OCI-M1 (cell line): ENCODE measurements at places on chromosomes 13 and 19.
A peak's percentile ranks its signal among the peaks of the same experiment; 100 is the strongest.

- no peak for DNase-seq
Observed at GRCh38 chr13:41408746-41409145, 48.6 kb upstream of the RGCC start.

- DNase-seq: no peak
Observed at GRCh38 chr13:100976993-100977392, 302.4 kb upstream of the TMTC4 start.

DNA sequence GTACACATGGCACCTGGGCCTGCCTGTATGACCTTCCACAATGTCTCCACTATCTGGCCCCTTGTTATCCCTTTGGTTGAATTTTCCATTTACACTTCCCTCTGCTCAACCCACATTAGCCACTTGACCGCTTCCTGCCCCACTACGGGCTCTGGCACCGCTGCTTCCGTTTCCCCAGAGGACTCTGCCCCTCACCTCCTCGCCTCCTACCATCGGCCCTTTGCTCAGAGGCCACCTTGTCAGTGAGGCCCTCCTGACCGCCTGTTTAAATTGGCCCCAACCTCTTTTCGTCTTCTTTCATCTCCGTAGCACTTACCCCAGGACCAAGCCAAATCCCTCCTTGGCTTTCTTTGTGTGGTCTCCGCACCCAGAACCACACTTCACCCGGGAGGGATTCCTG is 47.4 kb downstream of the SOX1 start:
- no peak for DNase-seq

DNA sequence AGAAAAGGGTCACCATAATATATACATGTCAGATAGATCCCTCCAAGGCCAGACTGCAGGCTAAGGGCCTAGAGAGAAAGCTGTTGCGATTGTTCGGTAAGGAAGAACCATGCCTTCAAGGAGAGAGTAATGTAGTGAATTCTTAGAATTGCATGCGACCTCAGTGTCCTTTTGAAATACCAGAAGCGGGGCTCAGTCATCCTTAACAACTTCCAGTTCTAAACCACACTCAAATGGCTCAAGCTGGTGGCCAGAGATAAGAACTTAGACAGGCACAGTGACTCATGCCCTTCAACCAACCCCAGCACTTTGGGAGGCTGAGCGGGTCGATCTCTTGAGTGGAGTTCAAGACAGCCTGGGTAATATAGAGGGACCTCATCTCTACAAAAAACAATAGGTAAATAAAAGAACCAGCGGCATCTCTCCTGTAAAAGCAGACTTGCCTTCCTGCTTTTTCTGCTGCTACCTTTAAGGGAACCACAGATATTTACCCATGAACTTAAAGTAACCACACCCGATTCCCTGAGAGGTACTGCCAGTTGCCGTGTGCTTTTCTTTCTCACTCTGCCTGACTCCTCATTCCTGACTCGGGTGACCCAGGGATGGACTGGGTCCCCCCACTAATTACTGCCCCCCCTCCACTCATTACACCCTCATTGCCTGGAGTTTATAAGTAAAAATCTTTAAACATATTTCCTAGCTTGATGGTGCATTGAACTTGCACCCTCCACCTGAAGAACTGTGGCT is 15.4 kb upstream of the SIGLEC6 start:
- peak; percentile 100 for DNase-seq

GRCh38 chr13:70788074-70788473 is 679.8 kb upstream of the KLHL1 start:
- peak; percentile 12 for DNase-seq

- DNase-seq: no peak
Observed at GRCh38 chr13:79141082-79141481, 265.0 kb downstream of the RBM26 start.

GRCh38 chr19:39996218-39996810 is 546 bp upstream of the ZNF546 start:
- peak; percentile 73 for DNase-seq

DNA sequence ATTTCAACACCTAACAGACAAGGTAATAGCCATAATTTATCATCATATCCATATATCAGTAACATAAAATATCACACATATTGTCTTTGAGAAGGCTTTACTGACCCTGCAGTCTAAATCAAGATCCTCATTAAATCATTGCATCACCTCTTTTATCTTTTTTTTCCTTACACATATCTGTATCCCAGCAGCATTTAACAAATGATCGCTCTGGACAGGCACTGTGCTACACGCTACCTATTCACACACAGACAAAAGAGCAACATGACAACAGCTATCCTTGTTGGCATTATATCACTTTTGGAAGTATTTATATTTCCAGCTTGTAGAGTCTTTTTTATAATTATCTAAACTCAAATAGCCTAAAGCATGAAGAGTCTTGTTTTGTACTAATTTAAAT is 73.3 kb upstream of the NBEA start:
- no peak for DNase-seq

DNA sequence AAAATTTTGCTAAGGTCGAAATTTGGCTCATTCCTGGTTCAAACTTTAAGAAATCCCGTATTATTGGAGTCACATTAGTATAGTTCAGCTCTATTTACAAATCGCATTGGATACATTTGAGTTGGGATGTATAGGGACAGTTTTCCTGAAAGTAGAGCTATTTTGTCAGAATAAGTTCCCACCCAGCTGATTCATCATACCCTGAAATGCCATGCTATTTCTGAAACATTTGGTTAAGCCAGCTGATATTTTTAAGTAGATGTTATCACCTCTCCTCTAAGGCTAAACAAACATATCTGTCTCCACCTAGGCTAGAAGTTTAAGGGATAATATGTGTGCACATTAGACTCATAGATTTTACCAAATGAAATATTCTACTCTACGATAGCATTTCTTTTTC is 226.2 kb upstream of the ARGLU1 start:
- DNase-seq: no peak

DNA sequence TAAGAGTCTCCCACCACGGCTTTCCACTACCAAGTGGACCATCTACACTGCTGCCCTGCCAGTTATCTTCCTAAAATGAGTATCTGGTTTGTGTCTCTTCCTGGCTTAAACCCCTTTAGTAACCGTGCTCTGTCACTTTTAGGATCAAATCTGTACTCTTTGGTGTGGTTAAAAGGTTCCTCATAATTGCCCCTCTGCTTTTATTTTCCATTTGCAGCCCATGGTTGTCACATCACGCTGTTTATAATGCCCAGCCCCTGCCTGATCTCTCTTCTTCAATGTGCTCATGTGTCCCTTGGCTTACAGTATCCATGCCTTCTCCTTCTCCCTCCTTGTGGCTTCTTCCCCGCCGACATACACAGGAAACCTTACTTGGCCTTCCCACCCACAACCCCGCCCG is 100.1 kb downstream of the DGKH start:
- peak; percentile 32 for DNase-seq

GRCh38 chr13:27857282-27857681 is 62.5 kb upstream of the PDX1 start:
- DNase-seq: no peak

- peak; percentile 100 for DNase-seq
Observed at GRCh38 chr19:14117668-14118164, at the start of gene PRKACA. Gene PRKACA (minus strand): TSS chr19:14117762. CDS start chr19:14117547, 215 bp downstream.

DNA sequence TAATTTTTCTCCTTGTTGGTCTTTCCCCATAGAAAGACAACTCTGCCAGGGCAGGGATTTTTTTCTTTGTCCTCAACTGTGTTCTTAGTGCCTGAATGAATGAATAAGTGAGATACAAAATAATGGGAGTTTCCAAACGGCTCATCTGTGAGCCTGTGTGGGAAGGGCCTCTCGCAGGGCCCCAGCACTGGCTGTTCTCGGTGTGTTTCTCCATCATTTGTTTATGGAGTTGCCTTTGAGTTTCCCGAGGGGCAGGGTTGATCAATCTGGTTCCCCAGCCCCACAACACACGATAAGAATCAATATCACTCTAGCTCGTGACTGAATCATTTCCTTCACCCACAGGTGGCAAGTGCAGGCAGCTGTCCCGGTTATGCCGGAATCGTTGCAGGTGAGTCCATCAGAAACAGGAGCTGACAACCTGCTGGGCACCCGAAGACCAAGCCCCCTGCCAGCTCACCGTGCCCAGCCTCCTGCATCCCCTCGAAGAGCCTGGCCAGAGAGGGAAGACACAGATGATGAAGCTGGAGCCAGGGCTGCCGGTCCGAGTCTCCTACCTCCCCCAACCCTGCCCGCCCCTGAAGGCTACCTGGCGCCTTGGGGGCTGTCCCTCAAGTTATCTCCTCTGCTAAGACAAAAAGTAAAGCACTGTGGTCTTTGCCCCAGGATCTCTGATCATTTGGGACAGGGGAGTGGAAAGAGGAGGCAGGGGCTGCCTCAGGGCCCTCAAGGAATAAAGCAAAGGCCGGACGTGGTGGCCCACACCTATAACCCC is 14.9 kb downstream of the FXYD5 start:
- DNase-seq: no peak

- no peak for DNase-seq
Observed at GRCh38 chr13:28548872-28549271, 53.9 kb upstream of the FLT1 start.

- DNase-seq: no peak
Observed at GRCh38 chr13:98199480-98199879, 22.4 kb upstream of the RNF113B start.

GRCh38 chr19:2081873-2082810 is 14.0 kb downstream of the MOB3A start:
- no peak for DNase-seq

DNA sequence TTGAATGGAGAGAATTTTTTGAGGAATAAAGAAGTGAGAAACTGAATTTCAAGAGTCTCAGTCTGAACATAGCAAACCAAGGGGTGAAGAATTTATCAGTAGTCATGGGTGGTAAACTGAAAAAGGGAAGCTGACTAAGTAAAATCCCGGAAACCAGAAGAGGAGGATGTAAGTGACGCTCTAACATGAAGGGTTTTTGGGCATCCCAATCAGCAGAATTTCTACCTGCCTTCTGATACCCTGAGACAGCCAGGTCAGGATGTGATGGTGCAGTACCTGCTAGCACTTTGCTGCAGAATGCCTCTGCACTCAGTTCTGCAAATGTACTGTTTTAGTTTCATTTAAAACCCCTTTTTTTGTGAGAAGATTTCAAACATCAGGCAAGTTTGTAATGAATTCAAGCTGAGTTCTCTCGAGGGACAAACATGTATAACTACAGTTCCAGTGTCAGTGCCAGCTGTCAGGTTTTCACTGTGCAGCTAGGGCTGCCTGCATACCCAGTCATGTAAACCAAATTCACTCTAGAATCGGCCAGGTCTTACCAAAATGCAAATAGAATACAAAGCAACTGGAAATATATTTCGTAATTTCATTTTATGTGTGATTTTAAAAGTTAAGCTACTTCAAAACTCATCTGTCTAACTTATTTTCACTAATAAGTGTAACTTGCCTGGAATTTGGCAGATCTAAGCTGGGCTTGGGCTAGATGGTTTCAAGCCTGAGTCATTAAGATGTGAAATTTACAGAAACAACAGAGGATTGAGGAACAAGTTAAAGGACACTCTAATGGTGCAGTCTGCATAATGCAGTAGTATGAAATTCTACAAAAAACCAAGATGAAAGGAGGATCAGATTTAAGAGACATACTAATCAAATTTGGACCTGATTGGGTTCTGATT is 13.8 kb downstream of the METTL21C start:
- peak; percentile 51 for DNase-seq

GRCh38 chr13:48828962-48829411 is 146.7 kb upstream of the FNDC3A start:
- DNase-seq: no peak

DNA sequence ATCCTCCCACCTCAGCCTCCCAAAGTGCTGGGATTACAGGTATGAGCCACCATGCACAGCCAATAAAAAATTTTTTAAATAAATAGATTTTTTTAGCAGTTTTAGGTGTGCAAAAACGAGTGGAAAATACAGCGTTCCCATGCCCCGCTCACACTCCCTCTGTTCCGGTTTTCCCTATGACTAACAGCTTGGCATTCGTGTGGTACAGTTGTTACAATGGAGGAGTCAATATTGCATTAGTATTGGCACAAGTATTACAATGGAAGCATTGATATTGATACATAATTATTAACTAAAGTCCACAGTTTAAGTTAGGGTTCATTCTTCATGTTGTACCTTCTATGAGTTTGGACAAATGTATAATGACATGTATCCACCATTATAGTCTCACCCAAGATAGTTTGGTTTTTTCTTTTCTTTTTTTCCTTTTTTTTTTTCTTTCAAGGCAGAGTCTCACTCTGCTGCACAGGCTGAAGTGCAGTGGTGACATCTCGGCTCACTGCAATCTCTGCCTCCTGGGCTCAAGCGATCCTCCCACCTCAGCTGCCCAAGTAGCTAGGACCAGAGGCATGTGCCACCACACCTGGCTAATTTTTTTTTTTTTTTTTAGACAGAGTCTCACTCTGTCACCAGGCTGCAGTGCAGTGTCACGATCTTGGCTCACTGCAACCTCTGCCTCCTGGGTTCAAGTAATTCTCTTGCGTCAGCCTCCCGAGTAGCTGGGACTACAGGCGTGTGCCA is 15.4 kb upstream of the RAB20 start:
- DNase-seq: no peak

- DNase-seq: peak; percentile 42
Observed at GRCh38 chr19:7676376-7676775, 514 bp upstream of the MCEMP1 start.

- peak; percentile 35 for DNase-seq
Observed at GRCh38 chr13:64446372-64446771, 2783.8 kb downstream of the PCDH9 start.

GRCh38 chr13:48578516-48579164 is 45.8 kb upstream of the RCBTB2 start:
- peak; percentile 55 for DNase-seq

DNA sequence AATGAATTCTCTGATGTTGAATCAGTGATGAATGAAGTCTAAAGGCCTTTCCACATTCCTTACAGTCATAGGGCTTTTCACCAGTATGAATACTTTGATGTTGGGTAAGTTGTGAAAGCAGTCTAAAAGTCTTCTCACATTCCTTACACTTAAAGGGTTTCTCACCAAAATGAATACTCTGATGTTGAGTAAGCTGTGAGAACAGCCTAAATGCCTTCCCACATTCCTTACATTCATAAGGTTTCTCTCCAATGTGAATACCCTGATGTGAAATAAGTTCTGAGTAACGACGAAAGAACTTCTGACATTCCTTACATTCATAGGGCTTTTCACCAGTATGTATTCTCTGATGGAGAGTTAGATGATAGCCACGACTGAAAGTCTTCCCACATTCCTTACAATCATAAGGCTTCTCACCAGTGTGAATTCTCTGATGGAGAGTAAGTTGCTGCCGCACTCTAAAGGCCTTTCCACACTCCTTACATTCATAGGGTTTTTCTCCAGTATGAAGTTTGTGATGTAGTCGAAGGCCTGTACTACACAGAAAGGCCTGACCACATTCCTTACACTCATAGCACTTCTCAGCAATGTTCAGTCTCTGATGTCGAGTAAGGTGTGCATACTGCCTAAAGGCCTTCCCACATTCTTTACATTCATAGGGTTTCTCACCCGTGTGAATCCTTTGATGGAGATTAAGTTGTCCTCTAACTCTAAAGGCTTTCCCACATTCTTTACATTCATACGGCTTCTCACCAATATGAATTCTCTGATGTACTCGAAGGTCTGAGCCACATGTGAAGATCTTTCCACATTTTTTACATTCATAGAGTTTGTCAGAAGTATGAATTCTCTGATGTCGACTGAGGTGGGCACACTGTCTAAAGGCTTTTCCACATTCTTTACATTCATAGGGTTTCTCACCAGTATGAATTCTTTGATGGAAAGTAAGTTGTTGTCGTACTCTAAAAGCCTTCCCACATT is 19.9 kb downstream of the ZFP30 start:
- DNase-seq: no peak
